ENCODE measurements at places on chromosomes 2 and 18.

- DNase-seq: no peak
Observed at GRCh38 chr2:216107760-216108159, 1.4 kb upstream of the XRCC5 start.

GRCh38 chr18:50662177-50662576 is 102.3 kb downstream of the MAPK4 start:
- DNase-seq: no peak

DNA sequence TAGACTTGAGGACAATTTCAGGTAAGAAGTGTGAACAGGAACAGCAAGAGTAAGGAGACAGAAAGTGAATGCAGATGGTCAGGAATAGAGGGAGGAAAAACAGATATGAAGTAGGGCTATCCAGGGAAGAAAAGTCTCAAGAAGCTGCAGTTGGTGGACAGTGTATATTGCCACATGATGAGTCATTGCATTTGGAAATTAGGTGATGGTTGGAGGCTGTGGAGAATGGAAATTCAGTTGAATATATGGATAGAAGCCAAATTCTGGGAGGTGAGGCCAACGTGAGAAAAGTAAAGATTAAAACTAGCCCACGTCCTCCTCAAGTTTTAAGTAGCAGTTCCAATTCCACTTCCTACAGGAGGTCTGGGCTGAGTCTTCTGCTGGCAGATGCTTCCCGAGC is 158.4 kb downstream of the UBE2E3 start:
- DNase-seq: no peak

DNA sequence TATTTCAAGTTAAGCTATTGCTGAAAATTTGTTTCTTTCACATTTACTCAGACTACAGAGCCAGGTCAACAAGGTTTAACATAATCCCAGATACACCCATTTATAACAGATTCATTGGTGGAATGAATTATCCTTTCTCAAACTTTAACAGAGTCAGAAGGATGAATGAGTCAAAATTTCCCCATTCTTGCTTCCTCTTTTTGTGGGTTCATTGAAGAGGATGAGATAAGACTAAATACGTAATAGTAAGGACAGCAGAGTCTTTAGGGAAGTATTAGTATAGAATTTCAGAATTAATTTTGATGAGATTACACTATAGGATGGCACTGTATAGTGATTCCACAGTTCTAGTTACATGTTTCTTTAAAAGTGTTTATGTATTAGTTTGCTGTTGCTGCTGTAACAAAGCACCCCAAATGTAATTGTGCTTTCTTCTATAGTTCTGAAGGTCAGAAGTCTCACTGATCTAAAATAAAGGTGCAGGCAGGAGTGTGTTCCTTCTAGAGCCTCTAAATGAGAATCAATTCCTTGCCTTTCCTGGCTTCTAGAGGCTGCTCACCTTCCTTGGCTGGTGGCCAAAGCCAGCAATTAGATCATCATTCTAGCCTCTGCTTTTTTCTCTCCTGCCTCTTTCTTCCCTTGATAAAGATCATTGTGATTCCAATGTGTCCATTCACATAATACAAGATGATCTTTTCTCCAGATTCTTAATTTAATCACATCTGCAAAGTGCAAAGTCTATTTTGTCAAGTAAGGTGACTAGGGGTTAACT is 309.3 kb upstream of the PIK3C3 start:
- no peak for DNase-seq

- no peak for DNase-seq
Observed at GRCh38 chr18:75441896-75442295, 14.4 kb upstream of the SMIM21 start.

GRCh38 chr18:40366521-40366920 is 1588.5 kb upstream of the PIK3C3 start:
- no peak for DNase-seq

- DNase-seq: no peak
Observed at GRCh38 chr18:71682591-71682990, 861.6 kb downstream of the CBLN2 start.

GRCh38 chr2:234874347-234875046 is 77.3 kb upstream of the SH3BP4 start:
- DNase-seq: no peak

DNA sequence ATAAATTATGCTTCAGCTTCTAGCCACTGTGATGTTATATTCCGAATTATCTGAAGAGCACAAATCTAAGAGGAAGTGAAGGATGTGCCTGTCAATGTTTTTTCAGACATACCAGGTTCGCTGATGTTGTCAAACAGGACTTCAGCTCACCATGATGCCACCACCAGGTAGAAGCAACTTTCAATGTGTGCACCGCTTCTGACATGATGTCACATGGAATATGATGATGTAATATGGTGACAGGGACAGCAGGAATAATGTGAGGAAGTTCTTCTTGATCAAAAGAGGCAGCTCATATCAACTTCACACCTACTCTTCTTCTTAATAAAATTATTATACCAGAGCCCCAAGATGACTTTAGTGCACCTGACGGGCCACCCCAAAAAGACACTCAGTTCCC is 893.2 kb downstream of the BCL11A start:
- DNase-seq: no peak

- no peak for DNase-seq
Observed at GRCh38 chr2:239386872-239387445, 13.9 kb downstream of the HDAC4 start.
